GM04503 (cell line): ENCODE measurements at places on chromosomes 5 and 9.

- no peak for DNase-seq
These were observed 353.9 kb upstream of the PAPPA start for GRCh38 chr9:115799734-115800133.

- DNase-seq = no peak
These were observed 136.6 kb downstream of the GABBR2 start for GRCh38 chr9:98572054-98572627.

DNA sequence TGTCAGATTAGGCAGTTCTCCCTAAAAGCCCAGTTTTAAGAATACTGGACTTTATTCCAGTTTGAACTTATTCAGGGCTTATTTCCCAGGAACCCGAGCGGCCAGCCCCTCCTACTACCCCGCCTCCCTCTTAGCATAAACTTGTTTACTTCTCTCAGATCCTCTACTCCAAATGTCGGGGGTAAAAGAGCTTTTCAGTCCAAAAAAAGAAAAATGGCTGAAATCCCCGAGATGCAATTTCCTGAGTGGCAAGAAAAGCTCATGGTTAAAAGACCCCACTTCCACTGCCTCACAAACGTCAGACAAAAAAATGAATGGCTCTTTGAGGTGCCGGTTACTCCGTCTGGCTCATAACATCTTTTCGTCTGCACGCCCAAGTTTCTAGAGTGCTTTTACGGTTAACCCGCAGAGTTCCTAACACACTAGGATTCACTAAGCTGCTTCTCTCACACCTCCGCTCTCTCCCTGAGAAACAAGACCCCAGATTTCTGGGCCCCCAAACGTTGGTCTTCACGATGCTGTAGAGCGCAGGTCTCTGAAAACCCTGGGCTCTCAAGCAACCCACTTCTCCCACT, 402 bp downstream of the BRD8 start:
- DNase-seq = no peak

GRCh38 chr5:150782850-150783249, 4.3 kb downstream of the SMIM3 start:
- no peak for DNase-seq

GRCh38 chr5:54049963-54050362, 260.4 kb downstream of the ARL15 start:
- peak; percentile 72 for DNase-seq

DNA sequence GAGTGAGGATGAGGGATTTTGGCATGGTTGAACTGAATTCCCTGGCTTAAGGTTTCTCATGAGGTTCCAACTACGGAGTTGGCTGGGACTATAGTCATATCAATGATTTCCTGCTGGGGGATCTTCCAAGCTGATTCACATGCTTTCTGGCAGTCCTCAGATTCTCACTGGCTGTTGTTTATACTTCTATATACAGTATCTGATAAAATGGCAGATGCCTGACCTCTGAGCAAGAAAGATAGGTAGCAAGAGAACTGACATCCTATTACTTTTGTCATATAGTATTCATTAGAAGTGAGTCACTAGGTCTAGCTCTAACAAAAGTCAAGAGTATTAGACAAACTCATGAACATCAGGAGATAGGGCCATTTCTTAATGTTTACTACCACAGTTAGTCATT, 440.9 kb upstream of the EDIL3 start:
- DNase-seq = no peak

DNA sequence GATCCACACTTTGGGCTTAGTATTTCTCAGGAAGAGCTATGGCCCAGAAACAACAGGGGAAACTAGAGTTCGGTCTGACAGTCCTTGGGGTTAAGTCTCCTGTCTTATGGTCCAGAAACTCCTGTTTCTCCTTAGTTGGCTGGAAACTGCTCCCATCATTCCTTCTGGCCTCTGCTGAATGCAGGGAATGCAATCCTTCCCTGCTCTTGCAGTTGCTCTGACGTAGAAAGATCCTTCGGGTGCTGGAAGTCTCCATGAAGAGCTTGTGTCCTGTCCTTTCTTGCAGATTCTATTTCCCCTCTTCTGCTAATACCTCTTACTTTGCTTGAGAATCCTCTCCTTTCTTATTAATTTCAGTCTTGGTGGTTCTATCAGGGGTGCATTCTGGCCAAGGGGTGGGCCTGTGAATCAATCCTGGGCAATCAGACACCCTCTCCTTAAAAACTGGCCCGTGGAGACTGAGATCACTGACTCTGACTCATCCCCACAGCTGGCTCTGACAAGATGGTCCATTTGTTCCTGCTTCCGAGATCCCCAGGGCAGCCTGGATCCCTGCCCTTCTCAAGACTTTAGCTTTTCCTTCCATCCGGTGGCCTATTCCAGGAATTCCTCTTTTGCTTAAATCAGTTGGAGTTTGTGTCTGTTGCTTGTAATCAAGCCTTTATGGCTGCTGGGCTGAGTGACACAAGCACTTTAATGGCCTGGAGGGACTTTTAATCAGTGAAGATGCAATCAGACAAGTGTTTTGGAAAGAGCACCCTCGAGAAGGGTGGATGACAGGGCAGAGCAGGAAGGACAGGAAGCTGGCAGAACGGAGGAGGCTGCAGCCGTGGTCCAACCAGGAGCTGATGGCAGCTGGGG, 23.7 kb downstream of the PTGS1 start:
- peak; percentile 71 for DNase-seq

GRCh38 chr9:123421801-123422455, 65.9 kb downstream of the CRB2 start:
- no peak for DNase-seq

- DNase-seq = no peak
These were observed 45.7 kb downstream of the SCAMP1 start for GRCh38 chr5:78405829-78406750.

GRCh38 chr9:109072133-109072692, 47.5 kb downstream of the TMEM245 start:
- DNase-seq = no peak

- DNase-seq = peak; percentile 27
These were observed 8.0 kb downstream of the MTAP start for GRCh38 chr9:21810388-21810787.

GRCh38 chr9:89256225-89256624, 54.8 kb upstream of the CKS2 start:
- no peak for DNase-seq

DNA sequence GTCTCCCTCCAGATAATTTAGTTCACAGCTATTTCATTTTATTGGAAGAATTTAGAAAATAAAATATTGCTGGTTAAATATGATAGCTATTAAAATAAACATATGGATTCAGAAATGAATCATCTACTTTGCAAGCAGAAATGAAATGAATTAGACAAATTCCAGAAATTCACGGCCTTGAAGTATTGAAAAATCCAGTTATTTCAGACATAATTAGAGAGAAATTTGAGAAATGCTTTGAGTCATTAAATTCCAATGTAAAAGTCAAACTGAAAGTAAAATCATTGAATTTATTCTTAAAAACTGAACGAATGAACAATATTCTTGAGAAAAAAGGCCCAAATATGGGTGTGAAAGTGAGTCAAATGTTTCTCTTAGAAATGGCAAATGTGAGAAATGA, 632.6 kb upstream of the EDIL3 start:
- no peak for DNase-seq

DNA sequence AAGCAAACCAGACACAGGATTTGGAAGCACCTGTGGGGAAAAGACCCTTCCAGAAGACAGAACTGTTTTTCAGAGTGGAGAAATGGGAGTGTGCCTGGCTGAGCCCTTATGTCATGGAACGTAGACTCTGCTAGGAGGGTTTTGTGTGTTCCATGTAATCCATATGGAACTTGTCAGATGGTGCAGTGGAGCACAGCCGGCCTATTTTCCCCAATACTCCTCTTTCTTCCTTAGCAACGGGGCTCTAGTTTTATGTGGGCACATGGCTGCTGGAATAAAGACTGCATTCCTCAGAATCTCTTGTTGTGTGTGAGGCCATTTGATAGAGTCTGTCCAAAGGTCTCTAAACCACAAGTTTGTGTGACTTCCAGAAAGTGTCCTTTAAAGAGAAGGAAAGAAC, 284.0 kb downstream of the DRD1 start:
- no peak for DNase-seq

GRCh38 chr5:101897914-101898313, 398.2 kb downstream of the SLCO4C1 start:
- DNase-seq = no peak

- DNase-seq = no peak
These were observed 111.7 kb upstream of the TMEM161B start for GRCh38 chr5:88380332-88380731.

DNA sequence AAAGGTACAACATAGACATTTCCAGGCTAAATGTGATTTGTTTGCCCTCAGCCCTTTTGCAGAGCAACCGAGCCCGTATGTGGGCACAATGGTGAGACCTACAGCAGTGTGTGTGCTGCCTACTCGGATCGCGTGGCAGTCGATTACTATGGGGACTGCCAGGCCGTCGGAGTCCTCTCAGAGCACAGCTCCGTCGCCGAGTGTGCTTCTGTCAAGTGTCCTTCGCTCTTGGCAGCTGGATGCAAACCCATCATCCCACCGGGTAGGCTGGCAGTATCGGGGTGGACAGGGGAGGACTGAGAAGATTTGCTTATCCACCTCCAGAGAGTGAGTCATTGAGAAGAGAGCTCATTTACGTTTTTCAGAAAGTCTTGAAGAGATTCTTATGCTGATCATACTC, 17.8 kb upstream of the GLIPR2 start:
- DNase-seq = no peak

- no peak for DNase-seq
These were observed 49.9 kb downstream of the SHB start for GRCh38 chr9:38018958-38019602.

DNA sequence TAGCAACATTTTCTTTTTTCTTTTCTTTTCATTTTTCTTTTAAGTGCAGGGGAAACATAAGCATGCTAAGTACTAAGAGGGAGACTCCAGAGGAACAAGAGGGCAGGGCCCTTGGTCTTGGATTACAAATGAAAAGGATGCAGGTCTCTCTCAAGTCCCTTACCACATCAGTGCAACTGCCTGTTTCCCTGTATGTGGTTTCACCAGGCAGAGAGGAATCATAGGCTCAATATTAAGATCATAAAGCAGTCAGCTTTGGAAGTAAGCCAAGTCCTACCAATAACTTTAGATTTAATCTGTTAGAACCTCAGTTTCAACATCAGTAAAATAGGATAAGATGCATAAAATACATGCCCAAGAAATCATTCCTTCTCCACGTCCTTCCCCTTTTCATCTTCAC, 422.7 kb upstream of the PAPPA start:
- no peak for DNase-seq

DNA sequence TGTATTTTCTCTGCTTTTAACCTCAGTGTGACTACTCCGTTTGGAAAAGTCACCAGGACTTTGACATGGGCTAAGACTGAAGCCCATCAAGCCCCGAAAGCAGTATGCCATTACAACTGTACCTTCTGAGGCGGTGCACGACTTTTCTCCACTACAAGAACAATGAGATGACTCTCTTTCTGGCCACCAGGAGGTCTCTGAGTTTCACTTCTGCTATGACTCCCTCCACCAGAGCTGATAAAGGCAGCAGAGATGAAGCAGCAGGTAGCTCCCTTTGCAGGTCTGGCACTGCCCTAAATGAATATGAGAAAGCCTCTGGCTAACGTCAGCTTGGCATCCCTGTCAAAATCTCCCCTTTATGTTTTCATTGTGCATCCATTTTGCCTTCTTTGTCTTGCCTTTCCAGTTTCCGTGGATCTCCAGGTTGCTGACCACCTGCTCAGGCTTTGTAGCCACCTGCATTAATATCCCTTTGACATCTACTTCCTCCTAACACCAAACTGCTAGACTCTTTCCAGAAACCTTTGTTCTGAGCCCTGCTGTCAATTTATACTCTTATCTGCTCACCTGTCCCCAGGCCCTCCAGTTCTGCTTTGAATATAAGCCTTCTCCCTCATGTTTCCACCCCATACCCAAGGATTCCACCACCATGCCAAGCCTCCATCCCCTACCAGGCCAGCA, 221.7 kb downstream of the ZNF608 start:
- DNase-seq = no peak

GRCh38 chr5:139671096-139671841, 23.1 kb downstream of the CXXC5 start:
- no peak for DNase-seq

DNA sequence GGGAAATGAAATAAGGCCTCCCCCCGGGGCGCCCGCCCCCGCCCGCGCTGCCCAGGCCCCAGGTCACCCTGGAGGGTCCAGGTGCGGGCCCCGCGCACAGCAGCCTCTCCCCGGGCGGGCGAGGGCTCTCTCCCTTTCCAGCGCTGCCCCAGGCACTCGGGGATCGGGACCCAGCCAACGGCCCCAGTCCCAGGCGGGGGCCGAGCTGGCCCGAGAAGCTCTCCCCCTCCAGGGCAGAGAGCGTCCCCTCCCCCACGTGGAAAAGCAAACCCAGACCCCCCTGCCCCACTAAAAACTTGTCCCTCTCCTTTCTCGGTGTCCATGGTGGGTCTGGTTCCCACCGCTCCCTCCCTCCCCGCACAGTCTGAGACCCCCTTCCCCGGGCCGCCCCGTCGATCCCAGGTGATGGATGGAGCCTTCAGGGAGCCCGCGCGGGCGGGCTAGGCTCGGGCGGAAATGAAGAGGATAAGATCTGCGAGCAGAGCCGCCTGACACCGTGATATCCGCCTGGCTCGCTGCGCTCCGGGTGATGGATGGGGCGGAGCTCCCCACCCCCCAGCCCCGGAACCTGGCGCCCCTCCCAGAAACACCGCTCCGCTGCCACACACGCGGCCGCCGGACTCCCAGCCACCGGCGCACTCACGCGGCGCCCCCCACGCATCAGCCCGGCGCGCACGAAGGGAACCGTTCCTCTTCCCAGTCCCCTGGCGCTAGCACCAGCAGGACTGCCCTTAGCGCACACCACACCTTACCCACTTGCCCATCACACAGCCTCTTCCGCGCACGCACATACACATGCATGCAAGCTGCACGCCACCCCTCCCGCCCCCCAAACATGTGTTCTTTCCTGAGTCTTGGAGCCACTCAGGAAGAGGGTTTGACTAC, 81.7 kb upstream of the ZBTB43 start:
- no peak for DNase-seq

- DNase-seq = no peak
These were observed 201.8 kb downstream of the PAX5 start for GRCh38 chr9:36832164-36832795.

DNA sequence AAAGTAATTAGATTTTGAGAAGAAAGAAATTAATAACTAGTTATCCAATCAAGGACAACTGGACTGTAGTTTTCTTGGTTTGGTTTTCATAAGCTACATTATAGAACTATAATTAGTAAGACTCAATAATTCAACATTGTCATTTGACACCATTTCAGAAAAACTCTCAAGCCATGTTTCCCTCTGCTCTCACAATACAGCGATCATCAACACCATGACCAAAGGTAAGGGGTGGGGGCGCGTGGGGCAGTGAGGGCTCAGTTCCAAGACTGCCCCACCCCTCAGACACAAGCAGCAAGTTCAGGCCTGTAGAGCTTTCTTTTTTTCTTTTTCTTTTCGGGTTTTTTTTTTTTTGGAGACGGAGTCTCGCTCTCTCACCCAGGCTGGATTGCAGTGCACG, 6.4 kb downstream of the CMBL start:
- DNase-seq = no peak

- no peak for DNase-seq
These were observed 186.3 kb downstream of the NFIB start for GRCh38 chr9:14127656-14128055.

- DNase-seq = no peak
These were observed 126.4 kb downstream of the FBXL17 start for GRCh38 chr5:108255468-108255867.
